Bronchial epithelial cell (primary cell): ENCODE measurements at places on chromosomes 3 and 15. TPM values are rescaled to one million over a fixed set of nuclear protein-coding genes. Genes with fewer than 3 reads are reported as not detected.

GRCh38 chr3:178840586-178840985 lies 231.0 kb downstream of the ZMAT3 start:
- no peak for DNase-seq

DNA sequence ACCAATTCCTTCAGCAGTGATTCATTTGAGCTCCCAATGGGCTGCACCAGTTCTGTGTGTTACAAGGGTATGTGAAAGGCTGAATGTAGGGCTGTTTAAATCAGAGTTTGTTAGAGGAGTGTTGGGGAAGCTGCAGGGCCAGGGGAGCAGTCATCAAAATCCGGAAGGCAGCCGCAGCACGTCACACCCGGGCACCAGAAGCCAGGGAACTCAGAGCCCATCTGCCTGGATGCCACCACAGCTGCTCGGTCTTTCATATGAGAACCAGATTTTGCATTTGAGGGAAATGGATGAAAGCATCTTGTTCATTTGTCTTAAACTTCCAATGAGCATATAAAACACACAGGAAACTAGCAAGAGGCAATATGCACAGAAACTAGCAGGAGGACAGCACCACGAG lies 24.2 kb upstream of the NEO1 start:
- DNase-seq: no peak

DNA sequence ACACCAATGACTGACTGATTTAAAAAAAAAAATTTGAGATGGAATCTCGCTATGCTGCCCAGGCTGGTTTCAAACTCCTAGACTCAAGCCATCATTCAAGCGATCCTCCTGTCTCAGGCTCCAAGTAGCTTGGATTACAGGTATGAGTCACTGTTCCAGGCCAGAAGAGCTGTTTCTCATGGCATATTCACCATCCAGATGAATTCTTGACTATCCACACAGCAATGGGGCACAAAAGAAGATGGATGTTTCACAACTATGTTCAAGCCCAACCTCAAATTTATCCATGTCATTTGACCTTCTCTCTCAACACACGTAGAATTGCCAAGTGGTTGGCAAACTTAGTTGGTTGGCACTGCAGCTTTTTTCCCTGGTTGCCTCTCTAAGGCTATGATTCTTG lies 40.6 kb downstream of the PRICKLE2 start:
- DNase-seq: peak; percentile 82

- DNase-seq: no peak
These were observed 745.7 kb upstream of the CCDC54 start for GRCh38 chr3:106631373-106632108.

DNA sequence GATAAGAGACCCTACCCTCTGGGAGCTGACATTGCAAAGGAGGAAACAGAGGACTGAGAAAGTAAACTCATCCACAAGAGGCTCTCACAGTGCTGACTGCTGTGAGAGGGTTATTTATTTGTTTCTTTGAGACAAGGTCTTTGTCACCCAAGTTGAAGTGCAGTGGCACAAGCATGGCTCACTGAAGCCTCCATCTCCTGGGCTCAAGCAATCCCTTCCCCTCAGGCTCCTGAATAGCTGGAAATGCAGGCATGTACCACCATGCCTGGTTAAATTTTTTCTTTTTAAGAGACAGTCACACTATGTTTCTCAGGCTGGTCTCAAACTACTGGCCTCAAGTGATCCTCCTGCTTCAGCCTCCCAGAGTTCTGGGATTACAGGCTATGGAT lies 52.8 kb downstream of the FBLN2 start:
- no peak for DNase-seq

- DNase-seq: no peak
These were observed 10.9 kb downstream of the RARB start for GRCh38 chr3:25438791-25439555.

DNA sequence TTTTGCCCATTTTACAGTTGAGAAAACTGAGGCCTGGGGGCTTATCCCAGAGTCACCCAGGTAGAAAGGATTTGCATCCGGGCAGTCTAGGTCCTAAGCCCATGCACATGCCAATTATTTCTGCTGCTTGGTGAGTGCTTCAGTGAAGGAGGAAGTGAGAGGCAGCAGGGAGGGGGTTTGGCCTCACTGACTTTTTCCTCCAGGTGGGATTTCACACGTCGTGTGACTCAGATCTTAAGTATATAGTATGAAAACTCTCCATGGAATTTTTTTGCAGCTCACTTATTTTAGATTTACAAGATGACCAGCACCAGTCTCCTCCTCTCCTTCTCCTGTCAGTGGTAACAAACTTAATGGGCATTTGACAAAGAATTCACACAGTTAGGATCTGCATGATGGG lies 4.6 kb downstream of the ITGA11 start:
- no peak for DNase-seq

DNA sequence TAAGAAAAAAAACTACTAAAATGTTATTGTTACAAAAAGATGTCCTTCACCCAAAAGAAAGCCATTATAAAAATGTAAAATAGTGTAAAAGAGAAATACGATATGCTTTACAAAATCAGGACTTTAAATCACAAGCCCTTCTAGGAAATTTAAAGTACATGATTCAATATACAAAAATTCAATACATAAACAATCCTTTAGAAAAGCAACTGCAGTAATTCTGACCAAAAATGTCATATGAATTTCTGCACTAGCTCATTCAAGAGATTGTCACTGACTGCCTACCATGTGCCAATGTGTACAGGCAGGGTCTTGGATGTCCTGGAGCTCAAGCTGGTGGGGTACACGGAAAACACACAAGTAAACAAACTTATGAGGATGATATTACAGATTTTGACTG lies 2.5 kb downstream of the MORC1 start:
- no peak for DNase-seq

- no peak for DNase-seq
These were observed 468.0 kb upstream of the GBE1 start for GRCh38 chr3:82229397-82229796.

GRCh38 chr3:38555149-38555840 lies 59.2 kb downstream of the EXOG start:
- no peak for DNase-seq

DNA sequence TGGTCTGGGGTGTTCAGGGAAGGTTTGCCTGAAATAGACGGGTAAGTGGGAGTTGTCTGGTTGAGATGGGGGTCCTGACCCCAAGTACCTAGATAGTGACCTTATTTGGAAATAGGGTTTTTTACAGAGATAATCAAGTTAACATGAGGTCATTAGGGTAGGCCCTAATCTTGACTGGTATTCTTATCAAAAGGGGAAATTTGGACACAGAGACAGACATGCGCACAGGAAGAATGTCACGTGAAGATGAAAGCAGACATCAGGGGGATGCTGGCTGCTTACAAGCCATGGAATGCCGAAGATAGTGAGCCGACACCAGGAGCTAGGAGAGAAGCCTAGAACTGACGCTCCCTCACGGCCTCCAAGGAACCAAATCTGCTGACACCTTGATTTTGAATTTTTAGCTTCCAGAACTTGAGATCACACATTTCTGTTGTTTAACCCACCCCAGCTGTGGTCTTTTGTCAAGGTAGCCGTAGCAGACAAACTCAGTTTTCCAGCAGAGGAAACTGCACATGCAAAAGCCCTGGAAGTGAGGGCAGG lies 17.1 kb downstream of the BHLHE40 start:
- DNase-seq: no peak

- no peak for DNase-seq
These were observed 18.7 kb downstream of the CRBN start for GRCh38 chr3:3160826-3161225.

DNA sequence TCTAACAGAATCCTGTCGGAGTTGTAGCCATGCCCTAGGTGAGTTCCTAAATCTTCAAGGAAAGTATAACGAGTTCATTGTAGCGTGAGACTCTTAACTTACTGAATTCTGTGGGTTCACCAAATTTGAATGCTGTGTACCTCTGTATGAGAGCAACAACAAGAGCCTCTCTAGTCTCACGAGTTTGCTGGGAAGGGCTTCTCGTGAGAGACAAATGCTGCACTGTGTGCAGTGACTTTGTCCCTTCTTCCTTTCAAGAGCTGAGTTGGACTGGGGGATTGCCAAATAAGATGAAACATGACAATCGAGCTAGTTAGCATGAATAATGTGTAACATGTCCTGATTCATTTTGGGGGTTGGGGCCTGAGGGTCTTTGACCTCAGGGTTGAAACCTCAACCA lies 32.2 kb downstream of the KAT2B start:
- DNase-seq: no peak

GRCh38 chr3:146464005-146464595 lies 5.3 kb downstream of the PLSCR2 start:
- DNase-seq: peak; percentile 90

DNA sequence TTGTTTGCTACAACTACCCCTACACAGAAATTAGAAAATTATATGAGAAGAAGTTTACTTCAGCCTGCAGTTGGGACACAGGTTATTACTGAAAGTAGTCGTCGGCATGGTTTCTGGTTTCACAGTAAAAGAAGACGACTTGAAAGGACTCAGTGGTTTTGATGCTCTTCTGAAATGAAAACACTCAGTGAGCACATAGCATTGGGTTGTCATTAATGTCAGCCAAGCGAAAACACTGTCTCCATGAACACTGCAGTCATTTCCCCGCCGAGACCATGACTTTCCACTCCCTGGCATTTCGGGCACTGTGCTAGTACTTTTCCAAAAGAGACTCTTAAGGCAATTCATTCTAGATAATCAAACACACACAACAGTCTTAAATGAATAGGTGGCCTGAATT lies 69.2 kb upstream of the ICE2 start:
- DNase-seq: no peak

GRCh38 chr3:14236902-14237301 lies 58.3 kb downstream of the LSM3 start:
- no peak for DNase-seq

- DNase-seq: no peak
These were observed 6.8 kb upstream of the DUSP7 start for GRCh38 chr3:52063026-52063723.

DNA sequence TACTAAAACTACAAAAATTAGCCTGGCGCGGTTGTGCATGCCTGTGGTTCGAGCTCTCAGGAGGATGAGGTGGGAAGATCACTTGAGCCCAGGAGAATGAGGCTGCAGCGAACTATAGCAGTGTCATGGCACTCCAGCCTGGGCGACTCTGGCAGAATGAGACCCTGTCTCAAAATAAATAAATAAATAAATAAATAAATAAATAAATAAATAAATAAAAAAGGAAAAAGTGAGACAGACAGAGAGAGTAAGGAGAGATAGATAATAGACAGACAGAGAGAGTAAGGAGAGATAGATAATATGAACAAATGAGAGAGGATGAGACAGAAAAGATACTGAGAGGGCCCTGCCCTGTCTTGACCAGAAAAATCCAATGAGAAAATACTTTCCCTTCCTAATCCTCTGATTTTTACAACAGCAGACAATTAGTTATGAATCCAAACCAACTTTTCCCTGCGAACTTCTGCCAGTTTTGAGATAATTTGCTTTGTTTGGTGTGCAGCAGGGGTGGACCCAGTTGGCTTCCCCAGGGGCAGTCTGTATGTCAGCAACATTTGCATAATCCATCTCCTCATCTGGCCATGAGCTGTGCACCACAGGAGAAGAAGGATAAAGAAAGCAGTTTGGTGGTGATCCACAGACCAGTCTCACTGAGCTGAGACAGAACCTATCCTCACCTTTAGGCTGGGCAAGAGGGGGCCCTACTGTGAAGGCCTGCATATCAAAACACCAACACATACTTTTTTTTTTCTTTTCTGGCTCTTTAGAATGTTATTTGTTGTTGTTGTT lies 288.5 kb upstream of the WNT5A start:
- no peak for DNase-seq

DNA sequence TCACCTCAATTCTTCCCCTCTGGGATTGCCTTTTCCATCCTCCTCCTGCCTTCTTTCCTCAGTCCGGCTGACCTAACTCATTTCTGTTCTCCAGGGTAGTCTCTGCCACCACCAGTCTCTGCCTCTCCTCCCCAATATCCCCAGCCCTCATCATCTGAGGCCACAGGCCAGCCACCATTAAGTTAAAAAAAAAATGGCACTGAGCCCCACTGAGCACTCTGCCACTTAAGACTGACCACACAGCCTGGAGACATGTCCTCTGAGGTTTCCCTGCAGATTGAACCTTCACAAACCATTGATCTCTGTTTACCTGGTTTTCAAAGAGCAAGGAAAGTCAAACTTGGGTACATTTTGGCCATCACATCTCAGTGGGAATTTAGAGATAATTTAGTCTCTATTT lies 13.6 kb downstream of the LRRC2 start:
- no peak for DNase-seq

GRCh38 chr3:78918361-78919020 lies 849.3 kb downstream of the ROBO1 start:
- peak; percentile 13 for DNase-seq

GRCh38 chr3:125261031-125261430 lies 48.5 kb upstream of the SLC12A8 start:
- no peak for DNase-seq

DNA sequence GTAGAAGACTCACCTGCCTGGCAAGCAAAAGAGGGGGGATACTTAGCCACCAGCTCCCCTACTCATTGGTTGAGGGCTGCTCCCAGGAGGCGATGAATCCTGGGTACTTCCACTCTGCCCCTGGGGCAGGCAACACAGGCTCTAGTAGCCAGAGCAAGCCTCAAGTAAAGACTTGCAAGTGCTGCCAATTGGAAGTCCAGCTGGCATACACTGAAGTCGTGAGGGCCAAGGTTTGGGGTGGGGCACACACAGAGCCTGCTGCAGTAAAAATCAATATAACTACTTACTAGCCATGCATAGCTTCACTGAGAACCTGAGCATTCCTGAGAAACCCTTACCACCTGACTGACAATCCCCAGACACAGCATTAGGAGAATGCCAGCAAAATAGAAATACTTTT lies 123.0 kb upstream of the EIF1B start:
- no peak for DNase-seq

DNA sequence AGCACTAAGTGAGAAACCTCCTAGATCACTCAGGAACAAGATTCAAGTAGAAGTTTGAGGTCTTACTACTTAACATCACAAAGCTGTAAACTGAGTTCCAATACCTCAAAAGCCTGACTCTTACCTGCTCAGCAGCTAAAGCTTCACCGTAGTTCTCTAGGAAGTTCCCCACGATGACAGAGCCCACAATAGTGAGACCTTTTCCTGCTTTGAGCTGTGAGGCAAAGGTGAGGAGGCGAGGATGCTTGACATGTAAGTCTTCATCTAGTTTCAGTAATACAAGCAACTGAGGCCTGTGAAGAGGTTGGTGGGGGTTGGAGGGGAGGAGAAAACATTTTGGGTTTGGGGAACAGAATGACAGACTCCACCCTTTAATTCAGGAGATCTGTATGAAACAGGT lies 15.7 kb downstream of the EMC4 start:
- DNase-seq: peak; percentile 27

Gene CPEB1
- under 0.01 TPM in 2 replicates for total RNA-seq

Gene EFCAB12
- total RNA-seq: not detected in 2 replicates

Gene SPESP1
- 3.8 and 4.2 TPM in 2 replicates for total RNA-seq

Gene CCDC39
- total RNA-seq: not detected in 2 replicates

Gene CHRD
- not detected in 2 replicates for total RNA-seq

Gene CACNA2D3
- 0.13 TPM in 1 of 2 replicates, not detected in the other for total RNA-seq

Gene LRRIQ4
- not detected in 2 replicates for total RNA-seq

Gene THSD4
- 11.5 and 14.5 TPM in 2 replicates for total RNA-seq

Gene MAPKAPK3
- 42.9 and 47.1 TPM in 2 replicates for total RNA-seq

Gene OXSM
- total RNA-seq: 18.4 and 24.0 TPM in 2 replicates

Gene CDCP1
- 41.3 and 64.9 TPM in 2 replicates for total RNA-seq
